ENCODE measurements at places on chromosomes 6 and 20. TPM values are rescaled to one million over a fixed set of nuclear protein-coding genes. Genes with fewer than 3 reads are reported as not detected.

DNA sequence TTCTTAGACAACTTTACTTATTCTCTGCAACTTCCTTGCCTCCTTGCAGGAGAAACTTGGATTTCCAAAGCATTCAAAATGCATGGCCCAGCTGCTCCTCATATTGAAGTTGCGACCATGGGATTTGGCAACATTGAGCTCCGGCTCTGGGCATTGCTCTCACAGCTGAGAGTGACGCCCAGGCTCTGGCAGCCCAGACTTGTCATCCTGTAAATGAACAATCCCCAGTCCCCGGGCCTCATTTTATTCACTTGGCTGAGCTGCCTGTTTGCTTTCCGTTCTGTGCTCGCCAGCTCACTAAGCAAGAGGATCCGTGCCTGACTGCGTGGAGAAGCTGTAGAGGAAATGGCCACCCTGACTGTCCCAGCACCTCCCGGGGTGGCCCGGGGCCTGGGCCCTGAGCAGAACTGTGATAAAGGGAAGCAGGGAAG is 119.5 kb upstream of the CD93 start:
- DNase-seq, result peak; percentile 45

- DNase-seq, result no peak
Measured at GRCh38 chr6:11012976-11013720, 31.0 kb downstream of the ELOVL2 start.

DNA sequence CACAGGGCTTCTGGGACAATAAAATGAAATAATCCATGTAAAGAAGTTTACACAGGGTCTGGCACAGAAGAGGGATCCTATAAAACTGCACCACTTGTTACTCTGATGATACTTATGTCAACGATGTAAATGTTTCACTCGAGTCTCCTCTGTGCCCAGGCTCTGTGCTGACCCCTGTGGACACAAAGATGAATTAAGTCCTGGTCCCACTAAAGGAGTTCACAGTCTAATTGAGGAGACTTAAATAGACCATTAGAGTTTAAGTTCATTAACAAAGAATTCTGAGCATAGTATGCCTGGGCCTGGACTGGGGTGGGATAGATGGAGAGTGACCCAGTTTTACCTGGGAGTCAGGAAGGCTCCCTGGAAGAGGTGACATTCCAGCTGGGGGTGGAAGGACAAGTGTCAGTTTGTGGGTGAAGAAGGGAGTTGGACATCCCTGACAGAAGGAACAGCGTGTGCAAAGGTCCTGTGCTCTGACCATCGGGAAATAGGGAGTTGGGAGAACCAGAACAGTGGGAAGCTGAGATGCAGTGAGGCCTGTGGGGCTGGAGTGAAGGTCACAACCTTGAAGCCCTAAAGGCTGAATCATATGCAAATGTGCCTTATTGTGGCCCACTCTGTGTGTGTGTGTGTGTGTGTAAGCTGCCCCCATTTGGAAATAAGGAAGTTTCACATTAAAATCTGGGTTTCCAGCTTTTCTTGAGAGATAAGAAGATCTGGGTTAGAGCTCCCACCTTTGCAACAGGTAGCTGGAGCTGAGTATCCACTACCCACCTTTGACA is 1.1 kb downstream of the OCSTAMP start:
- no peak for DNase-seq

DNA sequence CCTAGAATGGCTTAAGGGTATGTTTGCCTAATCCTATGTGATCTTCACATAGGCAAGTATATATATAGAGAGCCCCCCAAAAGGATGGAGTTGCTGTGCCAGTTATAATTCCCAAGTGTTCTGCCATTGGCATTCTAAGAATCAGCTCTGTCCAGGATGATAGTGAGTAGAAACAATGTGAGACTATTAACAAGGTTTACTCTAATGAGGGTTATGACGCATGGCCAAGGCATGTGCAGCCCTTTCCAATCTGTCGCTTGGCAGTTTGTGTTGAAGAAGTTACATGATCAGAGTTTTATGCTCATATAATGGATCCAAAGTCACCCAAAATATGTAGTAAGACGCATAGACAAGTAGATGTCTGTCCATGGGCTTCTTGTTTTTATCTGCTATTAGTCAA is 33.6 kb downstream of the VGLL2 start:
- no peak for DNase-seq

GRCh38 chr6:89414215-89414614 is 2.1 kb upstream of the RRAGD start:
- no peak for DNase-seq

- DNase-seq, result no peak
Measured at GRCh38 chr6:36492621-36493020, 49.8 kb downstream of the KCTD20 start.

- no peak for DNase-seq
Measured at GRCh38 chr20:20334489-20334888, 33.4 kb upstream of the INSM1 start.

- no peak for DNase-seq
Measured at GRCh38 chr6:73107016-73107415, 118.3 kb downstream of the KHDC1L start.

DNA sequence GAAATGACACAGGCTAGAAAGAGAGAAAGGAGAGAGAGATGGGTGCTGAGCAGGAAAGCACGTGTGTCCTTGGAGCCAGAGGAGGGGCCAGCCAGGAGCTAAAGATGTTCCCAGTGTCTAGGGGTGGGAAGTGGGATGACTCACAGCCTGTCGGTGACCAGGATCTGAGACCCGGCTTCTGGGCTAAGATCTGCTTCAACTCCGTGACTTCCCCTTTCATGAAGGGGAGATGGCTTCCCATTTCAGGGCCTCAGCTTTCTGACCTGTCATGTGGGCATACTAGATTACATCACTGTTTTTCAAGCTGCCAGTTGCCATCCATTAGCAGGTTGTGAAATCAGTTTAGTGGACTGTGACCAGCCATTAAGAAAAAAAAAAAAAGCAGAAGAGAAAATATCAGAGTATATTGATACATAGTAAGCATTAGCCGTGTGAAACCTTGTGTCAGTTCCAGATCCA is 5.4 kb downstream of the TGM3 start:
- DNase-seq, result peak; percentile 81

GRCh38 chr6:137827977-137828810 is 38.9 kb upstream of the TNFAIP3 start:
- DNase-seq, result no peak

- peak; percentile 73 for DNase-seq
Measured at GRCh38 chr6:42727087-42727611, 4.8 kb upstream of the PRPH2 start.

DNA sequence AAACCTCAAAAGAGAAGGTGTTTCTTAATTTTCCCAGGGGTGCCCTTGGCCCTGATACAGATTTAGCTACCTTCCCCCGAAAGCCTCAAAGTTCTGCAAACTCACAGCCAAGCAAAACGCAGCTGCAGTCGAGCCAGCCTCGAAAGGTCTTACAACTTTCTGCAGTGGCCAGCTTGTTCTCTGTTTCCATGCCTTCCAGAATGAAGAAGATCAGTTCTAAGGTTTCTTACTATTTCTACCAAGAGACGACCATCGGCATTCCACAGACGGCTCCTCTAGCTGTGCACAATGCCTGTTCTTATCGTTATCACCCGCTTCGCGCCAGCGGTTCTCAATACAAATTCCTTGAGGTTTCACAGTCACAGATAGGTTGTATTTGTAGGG is 28.5 kb upstream of the CCR6 start:
- no peak for DNase-seq

GRCh38 chr20:44097521-44098255 is 89.3 kb downstream of the JPH2 start:
- no peak for DNase-seq

GRCh38 chr6:29005183-29005885 is at the start of gene ZNF311:
Gene ZNF311 (minus strand): TSS chr6:29005315. CDS start chr6:29003954, 1,361 bp downstream.
- DNase-seq, result peak; percentile 50

The ZBTB12 gene
- total RNA-seq, result 1.7 TPM

The TRPC4AP gene
- total RNA-seq, result 82.1 TPM

The RALGAPA2 gene
- 15.8 TPM for total RNA-seq

The MAP3K7 gene
- 35.1 TPM for total RNA-seq

The POM121L2 gene
- total RNA-seq, result not detected

The CD93 gene
- 47.3 TPM for total RNA-seq

The COL12A1 gene
- total RNA-seq, result 17.0 TPM

The ATP6V1G2 gene
- total RNA-seq, result 2.5 TPM

The C6orf52 gene
- 5.5 TPM for total RNA-seq
